Stimulated activated CD8-positive, alpha-beta memory T cell treated with anti-CD3 and anti-CD28 coated beads, Interleukin-15, amount 100 ng/mL, for 24 hours (primary cell): ENCODE measurements at places on chromosomes 4 and X.

DNA sequence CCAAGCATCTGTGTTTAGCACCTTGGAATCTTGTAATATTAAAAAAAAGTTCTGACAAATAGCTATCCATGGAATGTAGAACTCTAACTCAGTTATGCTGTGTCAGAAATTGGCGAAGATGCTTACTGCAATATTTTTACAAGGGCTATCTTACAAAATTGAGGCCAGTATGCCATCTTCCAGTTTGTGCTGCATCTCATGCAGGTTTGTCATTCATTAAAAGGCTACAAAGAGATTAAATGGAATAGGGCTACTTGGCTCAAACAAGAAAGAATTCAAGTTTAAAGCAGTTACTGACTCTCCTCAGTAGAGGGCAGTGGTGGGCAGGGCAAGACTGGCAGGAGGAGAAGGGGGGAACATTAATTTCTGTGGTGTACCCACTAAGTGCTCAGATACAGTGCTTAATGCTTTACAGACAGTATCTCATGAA is 66.5 kb downstream of the SHROOM4 start:
- DNase-seq = no peak

DNA sequence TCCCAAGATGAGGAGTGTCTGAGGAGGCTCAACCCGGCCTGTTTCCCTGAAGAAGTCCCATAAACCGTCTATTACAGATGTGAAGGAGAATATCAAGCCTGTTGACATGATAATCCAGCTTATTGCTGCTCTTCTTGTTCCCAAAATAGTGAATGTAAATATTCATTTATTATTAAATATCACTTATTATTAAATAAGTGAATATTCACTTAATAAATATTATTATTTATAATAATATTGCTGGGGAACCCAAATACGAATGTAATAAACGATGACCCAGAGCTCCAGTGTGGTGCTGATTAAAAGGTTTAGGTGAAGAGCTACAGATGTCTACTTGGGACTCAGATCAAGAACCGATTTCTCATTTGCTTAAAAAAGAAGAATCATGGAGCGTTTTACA is 23.8 kb upstream of the SORBS2 start:
- no peak for DNase-seq

GRCh38 chr4:81505726-81506125 is 34.0 kb upstream of the RASGEF1B start:
- no peak for DNase-seq

- DNase-seq = no peak
Observed at GRCh38 chrX:57528670-57529255, 63.0 kb upstream of the ZXDB start.

GRCh38 chr4:4480685-4481398 is 61.0 kb downstream of the STX18 start:
- DNase-seq = no peak
